ENCODE measurements at places on chromosomes 4 and X.

- DNase-seq, result no peak
Measured at GRCh38 chr4:152356428-152357034, 179.4 kb downstream of the FBXW7 start.

DNA sequence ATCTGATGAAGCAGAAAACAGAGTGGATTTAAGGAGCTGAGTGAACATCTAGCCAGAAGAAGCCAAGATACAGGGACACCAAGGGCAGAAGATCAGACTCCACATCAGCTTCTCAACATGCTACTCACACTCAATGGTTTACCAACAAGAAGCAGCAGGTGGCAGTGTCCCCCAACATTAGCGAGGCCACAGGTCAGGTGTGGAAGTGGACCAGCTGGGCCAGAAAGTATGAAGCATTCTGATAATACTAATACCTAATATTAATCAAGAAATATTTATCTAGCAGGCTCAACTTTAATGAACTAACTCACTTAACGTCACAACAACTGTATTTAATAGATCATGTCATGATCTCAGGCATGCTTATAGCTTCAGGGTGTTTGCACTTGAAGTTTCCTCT lies 73.4 kb upstream of the TTC29 start:
- peak; percentile 42 for DNase-seq

- no peak for DNase-seq
Measured at GRCh38 chr4:46249516-46249915, 125.7 kb upstream of the GABRG1 start.

- DNase-seq, result no peak
Measured at GRCh38 chr4:15542760-15543159, 73.1 kb downstream of the CC2D2A start.

GRCh38 chr4:38140643-38141203 lies 180.5 kb downstream of the PTTG2 start:
- no peak for DNase-seq

DNA sequence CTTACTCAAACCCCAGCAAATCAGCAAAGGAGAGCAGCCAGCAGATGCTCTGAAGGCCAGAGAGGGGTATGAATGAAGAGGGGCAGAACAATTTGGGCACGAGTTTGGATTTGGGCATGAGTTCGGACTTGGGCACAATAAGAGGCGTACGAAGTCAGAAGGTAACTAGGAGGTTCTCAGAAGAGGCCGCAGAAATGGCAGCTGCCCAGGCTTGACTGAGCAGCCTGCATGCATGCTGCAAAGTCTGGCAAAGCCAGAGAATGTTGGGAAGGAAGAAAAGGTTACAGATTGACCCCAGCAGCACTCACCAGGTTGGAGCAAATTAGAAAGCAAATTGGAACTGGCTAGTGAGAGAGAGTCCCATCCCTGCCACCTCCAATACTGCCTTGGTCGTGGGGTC lies 15.2 kb downstream of the CCDC149 start:
- DNase-seq, result no peak

GRCh38 chr4:4233610-4234009 lies 6.9 kb upstream of the OTOP1 start:
- DNase-seq, result no peak

DNA sequence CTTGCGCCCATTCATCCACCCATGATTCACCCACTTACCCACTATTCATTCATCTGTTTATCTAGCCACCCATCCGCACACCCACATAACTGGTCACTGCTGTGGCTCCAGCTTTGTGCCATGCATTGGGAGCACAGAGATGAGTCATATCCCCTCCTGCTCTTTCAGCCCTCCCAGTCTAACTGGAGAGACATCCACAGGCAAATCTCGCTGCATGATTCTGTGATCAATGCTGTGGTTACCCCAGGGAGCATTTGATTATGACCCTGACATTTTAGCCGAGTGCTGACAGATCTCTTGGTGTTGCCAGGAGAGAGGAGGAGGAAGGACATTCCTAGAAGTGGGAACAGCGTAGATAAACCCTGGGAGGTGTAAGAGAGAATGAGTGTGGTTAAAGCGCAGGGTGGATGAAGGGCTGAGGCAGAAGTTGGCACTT lies 10.4 kb upstream of the PORCN start:
- no peak for DNase-seq

DNA sequence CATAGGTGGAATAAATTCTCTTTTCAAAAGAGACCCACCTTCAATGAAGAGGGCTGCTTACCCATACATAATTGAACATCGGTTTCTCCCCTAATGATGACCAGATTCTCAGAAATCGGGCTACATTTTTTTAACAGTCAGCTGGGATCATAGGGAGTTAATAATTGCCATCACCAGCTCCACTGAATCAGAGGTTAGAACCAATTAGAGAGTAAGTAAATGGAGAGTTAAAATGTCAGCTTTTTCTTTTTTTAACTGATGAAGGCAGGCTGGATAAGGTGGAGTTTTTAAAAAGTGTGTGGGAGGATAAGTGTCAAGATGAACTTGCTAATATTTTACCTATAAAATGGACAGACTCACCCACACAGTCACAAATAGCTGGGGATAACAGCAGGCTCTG lies 584.5 kb upstream of the NR3C2 start:
- DNase-seq, result no peak

- no peak for DNase-seq
Measured at GRCh38 chr4:87525636-87526295, 3.4 kb downstream of the SPARCL1 start.

GRCh38 chr4:58649226-58649625 lies 1539.0 kb upstream of the IGFBP7 start:
- no peak for DNase-seq

GRCh38 chrX:40772290-40772689 lies 36.9 kb upstream of the MED14 start:
- DNase-seq, result no peak

GRCh38 chr4:152773339-152773738 lies 6.2 kb downstream of the TIGD4 start:
- no peak for DNase-seq

GRCh38 chr4:1462768-1463075 lies 56.5 kb upstream of the NKX1-1 start:
- no peak for DNase-seq

DNA sequence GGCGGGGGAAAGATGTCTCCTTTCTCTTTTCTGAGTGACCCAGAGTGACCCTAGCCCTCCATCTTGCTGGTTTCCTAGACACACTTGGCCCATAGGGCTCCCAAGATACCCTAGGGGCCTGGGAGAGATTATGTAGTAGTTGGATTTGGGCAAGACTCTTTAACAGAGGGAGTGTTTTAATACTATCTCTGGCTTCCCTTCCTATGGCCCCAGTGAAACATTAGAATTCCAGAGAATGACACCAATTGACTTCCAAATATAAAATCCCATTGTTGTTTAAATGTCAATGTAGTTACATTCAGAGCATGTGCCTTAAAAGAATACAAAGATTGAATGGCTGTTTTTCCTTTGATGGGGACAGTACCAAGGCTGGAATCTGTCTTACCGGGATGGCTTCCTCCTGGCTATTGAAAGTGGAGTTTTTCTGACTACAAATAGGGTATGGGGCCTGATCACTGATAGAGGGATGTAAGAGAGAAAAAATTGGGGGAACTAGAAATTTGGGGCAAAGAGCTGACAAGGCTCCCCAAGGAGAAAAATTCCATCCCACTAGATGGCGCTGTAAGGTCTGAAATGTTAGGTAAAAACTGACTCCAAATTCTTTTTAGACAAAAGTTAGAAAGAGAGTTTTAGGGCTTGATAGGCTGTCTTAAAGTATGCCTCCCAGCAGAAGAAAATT lies 10.7 kb downstream of the TENT5D start:
- DNase-seq, result no peak

DNA sequence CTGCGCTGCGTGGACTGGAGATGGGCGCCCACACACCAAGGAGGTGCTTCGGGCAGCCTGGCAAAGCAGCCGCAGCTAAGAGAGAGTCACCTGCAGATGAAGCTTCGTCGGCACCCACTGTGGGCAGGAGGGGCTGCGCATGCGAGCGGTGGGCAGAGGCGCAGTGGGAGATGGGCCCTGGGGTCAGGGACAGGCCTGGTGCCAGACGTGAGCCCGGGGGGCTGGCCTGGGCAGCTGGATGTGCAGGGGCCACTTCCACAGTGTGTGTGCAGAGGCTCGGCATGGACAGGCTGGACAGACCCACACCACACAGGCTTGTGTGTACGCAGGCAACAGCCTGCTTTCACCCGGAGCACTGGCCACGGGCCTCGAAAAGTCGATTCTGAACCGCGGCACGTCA lies 18.6 kb downstream of the CTBP1 start:
- DNase-seq, result no peak

- DNase-seq, result no peak
Measured at GRCh38 chr4:109183931-109184490, 118.4 kb downstream of the COL25A1 start.

DNA sequence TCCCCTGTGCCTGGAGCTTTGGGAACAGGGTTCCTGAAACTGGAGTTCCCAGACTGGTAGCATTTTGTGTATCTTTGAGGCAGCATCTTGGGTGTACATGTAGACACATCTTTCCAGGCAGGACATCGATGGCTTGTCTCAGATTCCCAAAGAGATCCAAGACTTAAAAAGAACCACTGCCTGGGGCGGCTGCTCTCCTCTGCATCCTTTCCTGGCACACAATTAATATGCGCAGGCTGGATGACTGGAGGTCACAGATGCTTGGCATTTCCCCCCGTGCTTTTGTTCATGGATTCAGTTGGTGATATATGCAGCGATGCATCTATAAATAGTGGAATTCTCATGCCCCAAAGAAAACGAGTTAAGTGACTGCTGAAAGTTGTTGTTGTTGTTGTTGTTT lies 80.5 kb downstream of the CLDN34 start:
- DNase-seq, result no peak

DNA sequence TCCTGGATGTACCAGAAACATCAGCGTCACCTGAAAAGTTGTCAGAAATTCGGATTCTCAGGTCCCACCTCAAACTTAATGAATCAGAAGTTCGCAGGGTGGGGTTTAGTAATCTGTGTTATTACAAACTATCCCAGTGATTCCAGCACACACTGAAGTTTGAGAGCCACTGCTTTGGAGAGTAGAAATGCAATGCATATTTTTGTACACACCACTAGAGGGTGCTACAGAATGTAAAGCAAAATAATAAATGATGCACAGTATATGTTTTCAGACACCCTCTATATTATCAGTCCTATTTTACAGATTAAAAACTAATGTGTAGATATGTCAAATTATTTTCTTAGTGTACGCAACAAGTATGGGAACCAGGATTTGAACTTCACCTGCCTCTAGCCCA lies 2.4 kb upstream of the MORF4L2 start:
- DNase-seq, result no peak

- no peak for DNase-seq
Measured at GRCh38 chr4:62394766-62395165, 1194.6 kb downstream of the ADGRL3 start.

DNA sequence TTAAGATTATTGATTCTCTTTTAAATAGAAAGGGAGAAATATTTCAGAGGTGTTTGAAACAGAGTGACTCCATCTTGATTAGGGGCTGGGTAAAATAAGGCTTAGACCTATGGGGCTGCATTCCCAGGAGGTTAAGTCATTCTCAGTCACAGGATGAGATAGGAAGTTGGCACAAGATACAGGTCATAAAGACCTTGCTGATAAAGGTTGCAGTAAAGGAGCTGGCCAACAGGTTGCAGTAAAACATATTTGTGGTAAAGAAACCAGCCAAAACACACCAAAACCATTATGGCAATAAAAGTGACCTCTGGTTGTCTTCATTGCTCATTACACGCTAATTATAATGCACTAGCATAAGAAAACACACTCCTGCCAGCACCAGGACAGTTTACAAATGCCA lies 165.0 kb downstream of the SPIN4 start:
- DNase-seq, result no peak

- no peak for DNase-seq
Measured at GRCh38 chr4:13263967-13264525, 220.1 kb downstream of the RAB28 start.

- no peak for DNase-seq
Measured at GRCh38 chr4:108365551-108365950, 196.8 kb upstream of the LEF1 start.

DNA sequence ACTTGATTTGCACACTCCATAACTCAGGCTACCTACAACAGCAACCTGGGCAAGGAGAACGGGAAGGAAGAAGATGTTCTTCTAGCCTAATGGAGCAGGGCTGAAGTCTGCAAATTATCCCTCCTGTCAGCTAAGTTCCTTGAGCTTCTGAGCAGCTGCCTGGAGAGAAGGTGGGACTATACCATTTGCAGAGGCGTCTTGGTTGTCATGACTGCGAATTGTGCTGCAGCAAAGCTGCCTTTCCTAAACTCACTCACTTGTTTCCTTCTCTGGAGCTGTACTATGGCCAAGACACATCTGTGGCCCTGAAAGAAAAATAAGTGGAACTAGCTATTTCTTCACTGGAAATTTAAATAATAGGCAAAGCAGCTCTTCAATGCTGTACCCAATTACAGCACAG lies 682.4 kb upstream of the GRIA3 start:
- DNase-seq, result no peak

DNA sequence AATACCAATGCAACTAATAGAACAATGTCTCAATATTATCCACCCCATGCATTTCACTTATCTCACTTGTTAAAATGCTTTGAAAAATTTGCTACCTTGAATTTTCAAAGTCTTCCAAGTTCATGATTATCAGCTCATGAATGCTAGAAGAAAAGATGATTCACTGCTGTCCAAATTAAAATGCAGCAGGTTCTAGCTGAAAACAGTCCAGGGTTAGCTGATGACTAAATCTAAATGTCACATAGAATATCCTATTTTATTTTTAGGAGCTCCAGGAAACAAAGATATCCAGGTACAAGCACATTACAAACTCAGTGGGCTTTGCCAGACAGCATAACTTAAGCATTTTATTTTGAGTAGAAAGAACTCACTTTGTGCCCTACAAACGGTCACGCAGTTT lies 38.0 kb upstream of the SPARCL1 start:
- DNase-seq, result no peak

DNA sequence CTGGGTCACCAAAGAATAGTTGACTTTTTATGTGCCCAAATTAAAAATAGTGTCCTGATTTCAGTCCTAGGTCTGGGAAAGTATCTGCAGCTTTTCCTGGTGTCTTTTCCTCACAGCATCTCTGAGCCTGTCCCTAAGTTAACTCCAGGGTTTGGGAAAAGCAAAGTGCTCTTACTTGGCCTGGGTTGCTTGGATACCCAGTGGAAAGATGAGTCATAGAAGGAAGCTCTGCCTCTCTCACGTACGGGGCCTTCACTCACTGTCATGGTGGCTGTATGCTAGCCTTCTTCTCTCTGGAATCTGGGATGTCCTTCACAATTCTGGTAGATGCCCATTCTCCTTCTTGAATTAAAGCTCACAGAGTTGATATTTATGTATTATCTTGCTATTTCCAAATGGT lies 607.3 kb downstream of the ANKRD50 start:
- no peak for DNase-seq

- no peak for DNase-seq
Measured at GRCh38 chr4:962231-963208, 10.8 kb downstream of the DGKQ start.

GRCh38 chr4:123588631-123589241 lies 192.1 kb downstream of the SPRY1 start:
- DNase-seq, result no peak

GRCh38 chr4:150577796-150578195 lies 4.2 kb upstream of the MAB21L2 start:
- DNase-seq, result no peak
